CD4-positive, alpha-beta memory T cell (primary cell): ENCODE measurements at places on chromosomes 13 and 19.
A peak's percentile ranks its signal among the peaks of the same experiment; 100 is the strongest.

- DNase-seq: no peak
These were observed 920 bp upstream of the TIMM13 start for GRCh38 chr19:2428321-2428690.

DNA sequence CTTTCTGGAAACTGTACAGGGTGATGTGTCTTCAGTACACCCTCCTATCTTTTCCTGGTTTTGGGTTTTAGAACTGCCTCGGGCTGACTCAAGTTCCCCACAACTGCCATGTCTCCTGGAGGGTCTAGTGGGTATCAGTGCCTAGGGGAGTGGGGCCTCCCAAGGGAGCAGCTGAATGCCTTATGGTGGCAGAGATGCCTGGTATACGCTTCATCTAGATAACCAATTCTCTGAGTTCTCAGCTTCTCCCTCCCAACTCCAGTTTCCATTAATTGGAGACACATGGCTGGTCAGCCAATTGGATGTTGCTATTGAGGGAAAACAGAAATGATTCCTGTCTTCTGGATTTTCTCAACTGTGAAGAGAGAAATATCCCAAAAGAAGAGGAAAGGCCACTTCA lies 12.8 kb downstream of the ZNF439 start:
- DNase-seq: no peak

DNA sequence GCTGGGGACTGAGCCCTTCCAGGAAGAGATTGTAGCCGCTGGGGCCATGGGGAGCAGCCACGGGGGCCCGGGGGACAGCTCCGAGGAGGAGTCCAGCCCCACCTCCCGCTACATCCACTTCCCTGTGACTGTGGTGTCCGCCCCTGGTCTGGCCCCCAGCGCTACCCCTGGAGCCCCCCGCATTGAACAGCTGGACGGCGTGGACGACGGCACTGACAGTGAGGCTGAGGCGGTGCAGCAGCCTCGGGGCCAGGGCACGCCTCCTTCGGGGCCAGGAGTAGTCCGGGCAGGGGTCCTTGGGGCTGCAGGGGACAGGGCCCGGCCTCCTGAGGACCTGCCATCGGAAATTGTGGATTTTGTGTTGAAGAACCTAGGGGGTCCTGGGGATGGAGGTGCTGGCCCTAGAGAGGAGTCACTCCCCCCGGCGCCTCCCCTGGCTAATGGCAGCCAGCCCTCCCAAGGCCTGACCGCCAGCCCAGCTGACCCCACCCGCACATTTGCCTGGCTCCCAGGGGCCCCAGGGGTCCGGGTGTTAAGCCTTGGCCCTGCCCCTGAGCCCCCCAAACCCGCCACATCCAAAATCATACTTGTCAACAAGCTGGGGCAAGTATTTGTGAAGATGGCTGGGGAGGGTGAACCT lies 9.6 kb downstream of the IGFLR1 start:
- no peak for DNase-seq

- no peak for DNase-seq
These were observed 4.6 kb upstream of the GRAMD1A start for GRCh38 chr19:34995551-34995950.

GRCh38 chr13:111337741-111338140 lies 17.3 kb downstream of the TEX29 start:
- no peak for DNase-seq

DNA sequence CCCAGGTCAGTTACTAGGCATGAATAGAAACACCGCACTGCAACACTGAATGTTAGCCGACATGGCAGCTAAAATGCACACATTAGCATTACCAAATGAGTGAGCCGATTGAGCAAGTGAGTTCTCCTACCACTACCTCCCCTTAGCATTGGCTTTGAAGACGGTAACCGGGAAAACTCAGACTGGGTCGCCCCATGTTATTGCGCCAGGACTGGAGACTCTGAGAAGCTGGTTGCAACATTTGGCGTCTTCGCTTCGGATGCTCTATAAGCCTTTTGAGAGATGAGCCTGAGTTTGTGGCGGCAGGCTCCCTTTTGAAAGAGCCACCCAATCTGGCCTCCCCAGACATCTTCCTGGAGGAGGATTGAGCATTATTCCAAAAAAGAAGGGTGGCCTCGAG lies 68.5 kb upstream of the POMP start:
- no peak for DNase-seq

DNA sequence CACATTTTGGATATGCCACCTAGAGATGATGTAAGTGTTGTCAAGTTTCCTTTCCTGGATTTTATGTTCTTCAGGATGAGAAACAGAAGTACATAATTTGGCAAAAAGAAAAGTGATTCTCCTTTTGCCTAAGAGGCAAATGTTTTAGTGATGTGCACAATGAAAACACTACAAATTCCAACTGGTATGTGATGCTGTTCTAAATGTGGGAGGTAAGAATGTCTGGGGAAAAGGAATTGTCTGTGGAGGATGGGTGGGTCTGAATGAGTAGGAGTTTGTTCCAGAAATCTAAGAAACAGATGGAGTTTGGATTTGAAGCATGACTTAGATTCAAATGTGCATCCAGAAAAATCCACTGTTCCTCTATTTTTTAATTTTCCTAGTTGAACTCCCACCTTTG lies 473.6 kb upstream of the SPRY2 start:
- DNase-seq: no peak

DNA sequence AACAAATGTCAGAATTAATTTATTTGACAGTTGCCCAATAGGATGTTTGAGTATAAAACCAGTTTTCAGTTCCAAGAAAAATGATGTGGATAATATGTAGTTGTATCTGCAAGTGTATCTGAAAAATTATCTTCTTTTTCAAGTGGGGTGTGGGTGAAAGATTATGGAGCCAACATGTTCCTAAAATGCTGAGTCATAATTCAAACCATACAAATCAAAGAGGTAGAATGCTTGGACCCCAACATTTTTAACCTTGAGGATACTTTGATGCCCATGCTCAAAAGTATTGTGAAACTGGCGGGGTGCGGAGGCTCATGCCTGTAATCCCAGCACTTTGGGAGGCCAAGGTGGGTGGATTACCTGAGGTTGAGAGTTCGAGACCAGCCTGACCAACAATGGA lies 54.0 kb upstream of the ZNF724 start:
- no peak for DNase-seq

- DNase-seq: no peak
These were observed 617.5 kb upstream of the KLF12 start for GRCh38 chr13:74751739-74752138.

DNA sequence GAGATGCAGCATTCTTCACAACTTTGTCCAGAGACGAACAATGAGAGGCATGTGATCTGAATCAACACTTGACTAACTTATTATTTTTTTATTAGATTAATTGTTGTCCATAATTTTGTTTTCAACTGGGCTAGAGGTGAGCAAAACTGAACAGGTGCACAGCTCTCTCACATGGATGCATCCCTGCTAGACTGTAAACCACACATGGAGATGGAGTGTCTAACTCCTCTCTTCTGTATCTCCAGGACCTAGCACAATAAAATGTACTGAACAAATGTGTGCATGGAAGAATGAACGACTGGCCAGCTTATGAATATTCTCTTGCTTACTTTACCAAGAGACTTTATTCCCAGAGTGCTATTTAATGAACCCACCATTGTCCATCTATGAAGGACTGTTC lies 627.7 kb downstream of the LIG4 start:
- DNase-seq: no peak

DNA sequence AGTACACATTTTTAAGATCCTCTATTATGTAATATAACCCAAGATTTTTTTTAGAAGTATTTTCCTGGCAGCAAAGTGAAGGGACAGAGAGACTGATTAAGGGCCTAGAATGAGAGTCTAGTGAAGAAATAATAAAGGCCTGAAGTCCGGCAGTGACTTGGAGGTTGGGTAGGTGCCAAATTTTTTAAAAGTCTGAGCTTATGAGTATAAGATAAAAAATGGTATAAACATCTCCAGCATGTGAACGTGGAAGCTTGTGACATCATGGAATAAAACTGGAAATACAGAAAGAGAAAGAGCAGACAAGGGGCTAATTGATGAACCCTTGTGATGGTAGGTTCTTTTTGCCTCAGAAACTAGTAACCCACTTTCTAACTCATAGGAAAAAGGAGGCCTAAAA lies 174.6 kb downstream of the SUCLA2 start:
- DNase-seq: no peak

DNA sequence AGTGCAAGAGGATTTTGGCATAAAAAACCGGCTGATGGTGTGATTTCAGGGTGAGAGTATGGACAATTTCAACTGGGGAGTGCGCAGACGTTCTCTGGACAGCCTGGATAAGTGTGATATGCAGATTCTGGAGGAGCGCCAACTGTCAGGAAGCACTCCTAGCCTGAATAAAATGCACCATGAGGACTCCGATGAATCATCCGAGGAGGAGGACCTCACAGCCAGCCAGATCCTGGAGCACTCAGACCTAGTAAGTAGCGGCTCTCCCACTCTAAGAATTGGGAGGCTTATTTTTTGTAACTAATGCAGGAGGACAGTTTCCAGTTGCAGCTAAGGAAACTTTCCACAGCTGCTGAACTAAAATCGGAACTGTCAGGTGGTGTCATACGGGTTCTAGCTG lies 53.6 kb downstream of the ZAR1L start:
- no peak for DNase-seq

DNA sequence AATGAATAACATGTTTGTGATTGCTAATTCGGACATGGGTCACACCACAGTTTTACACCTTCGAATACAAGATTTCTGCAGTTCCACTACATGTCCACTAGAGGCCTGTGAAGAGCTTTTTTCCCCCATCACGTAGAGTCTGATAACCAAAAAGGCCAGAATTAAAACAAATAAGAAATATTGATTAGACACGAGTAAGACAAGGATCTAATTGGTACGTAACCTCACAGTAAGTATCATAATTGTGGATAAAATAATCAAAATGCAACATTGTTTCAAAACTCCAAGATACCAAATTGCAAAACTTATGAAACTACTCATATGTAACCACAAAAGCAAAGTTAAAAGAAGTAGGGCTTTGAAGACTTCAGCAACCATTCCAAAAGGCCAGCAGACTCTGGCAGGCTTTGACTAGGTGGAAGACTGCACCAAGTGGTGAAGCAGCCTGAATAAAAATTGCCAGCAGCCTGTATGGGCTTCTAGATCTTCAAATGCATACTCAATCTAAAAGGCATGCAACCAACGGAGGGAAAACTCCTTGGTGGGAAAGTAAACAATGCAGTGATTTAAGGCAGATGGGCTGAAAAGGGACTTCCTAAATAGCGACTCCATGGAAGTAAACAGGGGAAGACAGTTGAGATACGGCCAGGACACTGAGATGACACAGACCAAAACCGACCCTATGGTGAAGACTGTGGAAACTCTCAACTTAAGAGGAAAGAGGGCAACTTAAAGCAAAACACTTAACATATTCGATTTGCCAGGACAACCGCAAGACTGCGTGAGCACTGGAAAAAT lies 56.7 kb downstream of the STARD13 start:
- DNase-seq: peak; percentile 40

DNA sequence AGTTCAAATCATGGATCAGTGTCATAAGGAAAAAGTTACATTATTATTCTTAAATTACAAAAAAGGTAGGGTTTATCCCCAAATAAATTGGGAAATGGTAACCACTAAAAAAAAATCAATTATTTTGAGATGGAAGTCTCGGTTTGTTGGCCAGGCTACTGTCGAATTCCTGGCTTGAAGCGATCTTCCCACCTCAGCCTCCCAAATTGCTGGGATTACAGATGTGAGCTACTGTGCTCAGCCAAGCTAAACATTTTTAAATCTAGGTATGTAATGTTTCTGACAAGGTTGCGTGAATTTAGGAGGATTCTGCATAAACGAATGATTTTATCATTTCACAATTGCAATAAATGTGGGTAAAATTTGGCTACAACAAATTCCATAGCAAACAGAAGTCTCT lies 2.0 kb downstream of the NAA16 start:
- DNase-seq: no peak

GRCh38 chr13:91813253-91813652 lies 414.8 kb downstream of the GPC5 start:
- DNase-seq: no peak

DNA sequence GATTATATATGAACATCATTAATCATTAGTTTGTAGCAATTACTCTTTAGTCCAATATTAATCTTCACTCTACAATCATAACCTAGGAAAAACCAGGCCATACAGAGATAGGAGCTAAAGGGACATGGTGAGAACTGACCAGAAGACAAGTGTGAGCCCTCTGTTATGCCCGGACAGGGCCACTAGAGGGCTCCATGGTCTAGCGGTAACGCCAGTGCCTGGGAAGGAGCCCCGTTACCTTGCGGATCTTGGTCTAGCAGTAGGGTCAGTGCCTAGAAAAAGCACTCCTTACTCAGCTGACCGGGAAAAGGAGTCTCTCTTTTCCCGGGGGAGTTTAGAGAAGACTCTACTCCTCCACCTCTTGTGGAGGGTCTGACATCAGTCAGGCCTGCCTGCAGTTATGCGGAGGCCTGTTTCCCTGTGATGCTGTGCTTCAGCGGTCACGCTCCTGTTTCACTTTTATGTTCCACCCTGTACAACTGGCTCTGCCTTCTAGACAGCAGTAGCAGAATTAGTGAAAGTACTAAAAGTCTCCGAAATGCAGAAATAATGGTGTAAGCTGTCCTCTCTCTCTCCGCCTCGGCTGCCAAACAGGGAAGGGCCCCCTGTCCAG lies 13.8 kb downstream of the OR7D4 start:
- peak; percentile 51 for DNase-seq

DNA sequence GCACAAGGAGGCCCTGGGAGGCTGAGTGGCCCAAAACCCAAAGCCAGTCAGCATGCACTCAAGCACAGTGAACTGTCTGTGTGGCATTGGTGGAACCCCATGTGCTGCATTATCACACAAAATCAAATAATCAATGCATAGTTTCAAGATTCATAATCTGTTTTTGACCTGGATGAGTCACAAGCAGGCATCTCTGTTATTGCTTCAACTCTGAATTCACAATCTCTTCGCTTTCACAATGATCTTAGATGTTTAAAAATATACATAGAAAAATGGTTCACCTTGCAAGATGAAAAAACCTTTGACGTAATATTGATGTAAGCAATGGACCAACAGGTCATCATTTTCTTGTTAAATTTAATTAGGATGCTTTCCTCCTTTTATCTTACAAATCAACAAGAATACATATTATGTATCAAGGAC lies 455.4 kb downstream of the IRS2 start:
- DNase-seq: no peak

DNA sequence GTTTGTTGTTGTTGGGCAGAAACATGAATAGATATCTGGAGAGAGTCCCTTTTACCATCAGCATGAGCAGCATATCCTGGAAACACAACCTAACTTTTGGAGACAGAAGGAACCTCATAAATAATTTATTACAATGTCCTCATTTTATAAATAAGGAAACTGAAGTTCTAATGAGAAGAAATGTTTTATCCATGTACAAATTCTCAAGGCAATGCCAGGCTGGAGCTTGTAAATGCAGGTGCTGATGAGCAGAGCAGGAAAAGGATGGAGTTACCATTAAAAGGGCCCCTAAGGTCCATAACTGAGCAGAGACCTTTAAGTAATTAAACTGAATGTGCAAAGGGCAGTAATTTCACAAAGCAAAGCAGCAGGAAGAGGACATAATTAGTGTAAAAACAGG lies 17.3 kb downstream of the LCP1 start:
- DNase-seq: no peak

- DNase-seq: peak; percentile 3
These were observed 126.5 kb downstream of the NALCN start for GRCh38 chr13:101289764-101290163.

- no peak for DNase-seq
These were observed 728.0 kb downstream of the GPC5 start for GRCh38 chr13:92126399-92126798.

- DNase-seq: no peak
These were observed 1.2 kb downstream of the BRCA2 start for GRCh38 chr13:32316501-32316900.
